Neural crest cell (in vitro differentiated cells): ENCODE measurements at places on chromosomes 7 and 10. TPM values are rescaled to one million over a fixed set of nuclear protein-coding genes. Genes with fewer than 3 reads are reported as not detected.
A peak's percentile ranks its signal among the peaks of the same experiment; 100 is the strongest.

GRCh38 chr10:19488592-19489280, 327.5 kb upstream of the PLXDC2 start:
- H3K27ac ChIP-seq, result peak overlapping the region; percentile 15
- H3K27me3 ChIP-seq, result no peaks in the 10 kb centered on the region
- peak overlapping the region; percentile 60 for H3K4me3 ChIP-seq
- peaks cover 16% of the 10 kb centered on the region for H3K4me1 ChIP-seq
- DNase-seq, result peak; percentile 62
- H3K36me3 ChIP-seq, result peaks cover 2% of the 10 kb centered on the region

- DNase-seq, result no peak
- H3K4me1 ChIP-seq, result peaks cover 28% of the 10 kb centered on the region
- no peaks in the 10 kb centered on the region for H3K27me3 ChIP-seq
- H3K4me3 ChIP-seq, result no peak overlapping the region
- peaks cover 2% of the 10 kb centered on the region for H3K36me3 ChIP-seq
Measured at GRCh38 chr10:78696791-78697395, 371.9 kb upstream of the ZMIZ1 start.

- H3K4me3 ChIP-seq, result no peak overlapping the region
- peaks cover 8% of the 10 kb centered on the region for H3K36me3 ChIP-seq
- H3K27me3 ChIP-seq, result no peaks in the 10 kb centered on the region
- no peak for DNase-seq
- H3K27ac ChIP-seq, result no peak overlapping the region
Measured at GRCh38 chr10:28580825-28581224, 47.9 kb downstream of the WAC start.

Gene SPDYE8
- not detected in 2 replicates for total RNA-seq

- no peak for DNase-seq
- peaks cover 87% of the 10 kb centered on the region for H3K27me3 ChIP-seq
- H3K4me1 ChIP-seq, result peaks cover 13% of the 10 kb centered on the region
- H3K36me3 ChIP-seq, result no peaks in the 10 kb centered on the region
- no peak overlapping the region for H3K27ac ChIP-seq
Measured at GRCh38 chr7:157008206-157009169, 2.0 kb downstream of the MNX1 start.

Gene ZNF488
- total RNA-seq, result 2.9 and 3.2 TPM in 2 replicates

Gene STEAP1B
- 9.5 and 10.8 TPM in 2 replicates for total RNA-seq

Gene DCLRE1A
- 19.2 and 19.4 TPM in 2 replicates for total RNA-seq

- peaks cover 31% of the 10 kb centered on the region for H3K4me1 ChIP-seq
- DNase-seq, result no peak
- peaks cover 4% of the 10 kb centered on the region for H3K36me3 ChIP-seq
- peak overlapping the region; percentile 84 for H3K27ac ChIP-seq
- H3K4me3 ChIP-seq, result no peak overlapping the region
Measured at GRCh38 chr10:120981601-120982391, 130.6 kb downstream of the WDR11 start.
